ENCODE measurements at places on chromosomes 6 and 20. TPM values are rescaled to one million over a fixed set of nuclear protein-coding genes. Genes with fewer than 3 reads are reported as not detected.

- DNase-seq = no peak
Observed at GRCh38 chr20:48060841-48061720, 275.8 kb upstream of the SULF2 start.

DNA sequence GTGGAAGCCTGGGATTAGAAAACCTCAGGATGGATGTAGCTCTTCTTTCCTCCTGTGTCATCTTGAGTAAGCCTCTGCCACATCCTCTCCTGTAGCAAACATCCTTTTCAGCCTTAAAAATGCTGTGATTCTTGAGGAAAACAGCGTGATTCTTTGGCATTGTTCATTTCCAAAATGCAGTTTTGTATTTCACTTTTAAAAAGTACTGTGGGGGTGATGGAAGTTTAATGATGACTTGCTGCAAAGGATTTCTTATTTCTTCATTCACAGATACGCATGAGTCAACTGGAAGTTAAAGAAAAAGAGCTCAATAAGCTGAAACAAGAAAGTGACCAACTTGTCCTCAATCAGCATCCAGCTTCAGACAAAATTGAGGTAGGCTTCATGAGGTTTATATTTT is 23.9 kb upstream of the SNRNP48 start:
- DNase-seq = no peak

- DNase-seq = no peak
Observed at GRCh38 chr6:112912416-112913101, 565.4 kb downstream of the RFPL4B start.

DNA sequence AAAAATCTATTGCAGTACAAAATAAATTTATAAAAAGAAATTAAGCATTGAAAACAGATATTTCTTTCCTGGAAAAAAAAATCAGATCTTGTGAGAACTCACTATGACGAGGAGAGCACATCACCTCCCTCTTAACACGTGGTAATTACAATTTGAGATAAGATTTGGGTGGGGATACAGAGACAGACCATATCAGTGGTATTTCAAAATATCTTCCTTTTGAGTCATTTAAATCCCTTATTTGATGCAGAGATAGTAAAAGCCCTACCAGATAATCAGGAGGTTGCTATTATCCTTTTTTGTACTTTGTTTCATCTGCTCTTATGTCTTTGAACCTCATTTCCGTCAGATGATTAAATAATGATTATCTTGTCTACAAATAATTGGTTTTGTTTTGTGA is 800.4 kb downstream of the KIF16B start:
- no peak for DNase-seq

DNA sequence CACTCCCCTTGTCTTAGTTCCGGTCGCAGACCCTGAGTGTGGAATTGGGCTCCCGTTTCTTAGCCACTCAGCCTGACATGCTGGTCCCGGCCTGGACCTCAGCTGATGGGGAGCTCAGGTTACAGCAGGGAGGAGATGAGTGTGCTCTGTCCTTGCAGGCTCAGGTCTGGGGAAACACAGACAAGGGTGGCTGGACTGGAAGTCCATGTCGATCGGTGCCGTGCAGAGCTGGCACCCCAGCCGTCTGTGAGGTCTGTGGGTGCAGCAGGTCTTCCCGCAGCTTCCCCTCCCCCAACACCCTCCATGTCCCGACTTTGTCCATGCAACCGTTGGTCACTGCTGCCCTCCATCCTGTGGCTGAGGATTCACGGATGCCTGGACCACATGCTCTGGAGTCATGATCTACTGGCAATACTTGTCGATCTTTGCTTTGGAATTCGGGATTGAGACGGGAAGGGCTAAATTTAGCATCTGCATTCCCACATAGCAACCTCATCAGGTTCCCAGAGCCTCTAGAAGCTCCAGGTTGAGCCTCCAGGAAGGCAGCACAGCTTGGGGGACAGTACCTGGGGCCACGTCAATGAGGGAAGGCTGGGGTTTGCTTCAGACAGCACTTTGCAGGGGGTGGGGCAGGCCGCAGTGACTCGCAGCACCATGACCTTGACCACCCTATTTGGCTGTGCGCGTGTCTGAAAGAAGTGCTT is 118.8 kb downstream of the PSMB1 start:
- DNase-seq = no peak

DNA sequence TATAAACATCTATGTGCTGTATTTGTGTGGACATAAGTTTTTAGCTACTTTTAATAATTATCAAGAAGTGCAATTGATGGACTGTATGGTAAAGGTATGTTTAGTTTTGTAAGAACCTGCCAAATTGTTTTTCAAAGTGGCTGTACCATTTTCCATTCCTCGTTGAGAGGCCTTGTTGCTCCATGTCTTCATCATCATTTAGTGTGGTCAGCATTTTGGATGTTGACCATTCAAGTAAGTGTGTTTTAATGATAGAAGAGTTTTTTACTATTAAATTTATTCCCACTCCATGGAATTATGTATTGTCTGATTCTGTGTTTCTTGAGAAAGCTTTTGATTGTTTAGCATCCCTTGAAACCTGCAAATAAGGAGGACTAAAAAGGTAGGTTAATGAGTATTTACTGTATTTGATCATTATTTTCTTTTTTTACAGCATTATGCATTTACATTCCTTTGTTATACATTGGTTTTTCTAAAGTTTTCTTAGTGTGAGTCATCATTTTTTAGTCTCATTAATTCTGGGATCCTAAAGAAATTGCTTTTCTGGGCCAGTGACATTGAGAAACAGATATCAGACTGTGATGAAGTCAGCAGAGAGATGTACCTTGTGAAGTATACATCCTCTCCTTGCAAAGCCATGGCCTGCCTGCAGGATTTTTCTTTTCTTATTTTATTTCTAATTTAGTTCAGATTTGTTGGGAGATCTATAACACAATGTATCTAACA is 312.8 kb upstream of the PTCHD4 start:
- DNase-seq = no peak

- no peak for DNase-seq
Observed at GRCh38 chr20:42958367-42959069, 231.2 kb downstream of the PTPRT start.

- no peak for DNase-seq
Observed at GRCh38 chr6:69022993-69023392, 387.9 kb downstream of the ADGRB3 start.

DNA sequence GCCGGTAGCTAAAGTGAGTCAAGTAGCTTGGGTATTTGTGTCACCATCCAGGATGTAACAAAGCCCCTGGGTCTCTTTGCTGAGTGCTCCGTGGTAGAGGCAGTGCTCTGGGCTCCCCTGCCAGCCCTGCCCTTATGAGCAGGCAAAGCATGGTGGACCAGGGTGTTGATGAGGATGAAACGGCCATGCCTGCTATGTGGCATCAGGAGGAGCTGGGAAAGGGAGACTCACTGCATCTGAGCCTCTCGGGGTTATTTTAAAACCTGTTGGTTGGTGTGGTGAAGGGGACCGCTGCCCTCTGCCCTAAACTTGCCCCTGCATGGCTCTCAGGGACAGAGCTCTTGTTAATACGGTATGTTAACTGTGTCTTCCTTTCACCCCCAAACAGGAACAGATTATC is 143.1 kb downstream of the DTNBP1 start:
- DNase-seq = no peak

DNA sequence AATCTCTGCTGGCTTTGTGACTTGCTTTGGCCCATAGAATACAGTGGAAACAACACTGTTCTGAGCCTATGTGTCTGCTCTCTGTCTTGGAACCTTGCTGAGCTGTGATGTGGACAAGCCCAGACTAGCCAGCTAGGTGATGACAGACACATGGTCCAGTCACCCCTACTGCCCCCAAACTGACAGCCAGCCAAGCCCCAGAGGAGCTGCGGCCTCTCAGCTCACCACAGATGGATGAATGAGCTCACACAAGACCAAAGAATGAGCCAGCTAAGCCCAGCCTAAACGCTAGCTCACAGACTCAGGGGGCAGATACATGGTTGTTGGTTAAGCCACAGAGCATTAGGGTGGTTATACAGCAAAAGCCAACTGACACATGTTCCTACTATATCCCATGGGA is 4.1 kb downstream of the AARS2 start:
- no peak for DNase-seq

DNA sequence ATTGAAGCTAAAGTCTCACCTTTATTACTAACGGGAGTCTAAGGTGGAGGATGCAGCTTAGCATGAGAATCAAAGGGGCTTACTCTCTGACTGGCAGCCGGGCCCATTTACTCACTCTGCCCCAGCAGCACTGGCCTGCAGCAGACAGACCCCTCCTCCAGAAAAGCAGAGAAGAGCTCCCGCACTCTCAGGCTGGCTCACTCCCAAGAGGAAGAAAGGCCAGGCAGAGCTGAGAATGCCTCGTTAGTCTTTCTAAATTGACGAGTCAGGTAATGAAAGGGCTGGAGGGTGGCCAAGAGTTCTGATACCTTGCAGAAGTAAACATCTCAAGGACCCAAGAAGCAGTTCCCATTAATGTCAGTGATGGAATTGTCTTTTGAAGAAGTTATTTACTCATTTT is 44.5 kb upstream of the IL20RA start:
- no peak for DNase-seq

GRCh38 chr20:49563015-49563980 is 4.6 kb downstream of the PTGIS start:
- DNase-seq = no peak

DNA sequence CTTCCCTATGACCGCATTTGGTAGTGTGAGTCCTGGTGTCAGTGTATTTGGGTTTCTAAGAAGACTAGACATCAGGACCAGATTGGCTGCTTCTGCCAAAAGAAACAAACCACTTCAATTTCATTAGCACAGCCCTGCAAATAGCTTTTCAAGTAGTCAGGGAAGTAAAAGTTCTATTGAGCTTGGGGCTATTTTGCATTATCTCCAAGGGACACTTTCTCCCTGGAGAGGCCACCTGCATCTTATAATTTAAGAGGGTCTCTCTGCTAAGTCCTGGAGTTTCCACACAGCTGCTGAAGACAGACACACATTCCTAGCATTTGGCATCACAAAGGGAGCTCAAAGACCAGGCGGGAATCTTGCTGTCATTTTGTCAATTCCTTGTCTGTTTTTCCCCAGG is 141.2 kb downstream of the BMP2 start:
- DNase-seq = no peak

GRCh38 chr6:62971976-62972658 is 239.2 kb upstream of the FKBP1C start:
- no peak for DNase-seq

- no peak for DNase-seq
Observed at GRCh38 chr6:104322841-104323240, 536.9 kb downstream of the HACE1 start.

- no peak for DNase-seq
Observed at GRCh38 chr20:17227669-17228623, 1.1 kb downstream of the PCSK2 start.

GRCh38 chr20:31790401-31790800 is 28.8 kb upstream of the MYLK2 start:
- DNase-seq = no peak

- DNase-seq = no peak
Observed at GRCh38 chr6:129801909-129802308, 59.2 kb downstream of the TMEM244 start.

The CST3 gene
- 0.35 TPM for total RNA-seq

The TRIM10 gene
- total RNA-seq = 0.19 TPM

The SIRPG gene
- 35.9 TPM for total RNA-seq

The CTAGE9 gene
- not detected for total RNA-seq

The TRMT6 gene
- total RNA-seq = 11.8 TPM

The CCN5 gene
- total RNA-seq = not detected

The ABHD16B gene
- not detected for total RNA-seq

The PRPH2 gene
- total RNA-seq = not detected

The CST5 gene
- total RNA-seq = not detected

All from activated naive CD4-positive, alpha-beta T cell treated with anti-CD3 and anti-CD28 coated beads for 36 hours (primary cell).